NCI-H1694 treated with DMSO at 0.1 percent for 48 hours (cell line): ENCODE measurements at places on chromosomes 1 and 21.

- no peak for DNase-seq
Measured at GRCh38 chr1:225454733-225455132, 26.9 kb upstream of the LBR start.

DNA sequence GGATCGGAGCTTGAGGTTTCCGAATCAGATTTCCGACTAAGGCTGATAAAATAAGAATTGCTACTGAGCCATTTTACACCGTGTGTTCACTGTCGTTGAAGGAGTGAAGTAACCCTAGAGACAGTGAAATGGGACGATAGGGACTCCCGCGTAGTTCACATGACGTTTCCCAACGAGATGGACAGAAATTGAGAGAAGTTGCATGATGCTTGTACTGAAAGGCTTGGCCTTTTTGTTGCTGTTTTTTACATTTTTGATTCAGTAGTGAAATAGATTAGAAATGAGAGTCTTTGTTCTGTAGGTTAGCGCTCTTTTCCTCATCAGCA, 1.2 kb downstream of the KHDRBS1 start:
- DNase-seq = no peak

GRCh38 chr1:218488986-218489385, 143.8 kb downstream of the TGFB2 start:
- no peak for DNase-seq

GRCh38 chr1:20185834-20186782, at the start of the genes PLA2G2C and UBXN10:
Gene PLA2G2C (minus strand): TSS chr1:20186518. CDS start chr1:20177363, 9,155 bp downstream.
Gene UBXN10 (plus strand): TSS chr1:20186096. CDS start chr1:20190562, 4,466 bp downstream.
- DNase-seq = no peak

DNA sequence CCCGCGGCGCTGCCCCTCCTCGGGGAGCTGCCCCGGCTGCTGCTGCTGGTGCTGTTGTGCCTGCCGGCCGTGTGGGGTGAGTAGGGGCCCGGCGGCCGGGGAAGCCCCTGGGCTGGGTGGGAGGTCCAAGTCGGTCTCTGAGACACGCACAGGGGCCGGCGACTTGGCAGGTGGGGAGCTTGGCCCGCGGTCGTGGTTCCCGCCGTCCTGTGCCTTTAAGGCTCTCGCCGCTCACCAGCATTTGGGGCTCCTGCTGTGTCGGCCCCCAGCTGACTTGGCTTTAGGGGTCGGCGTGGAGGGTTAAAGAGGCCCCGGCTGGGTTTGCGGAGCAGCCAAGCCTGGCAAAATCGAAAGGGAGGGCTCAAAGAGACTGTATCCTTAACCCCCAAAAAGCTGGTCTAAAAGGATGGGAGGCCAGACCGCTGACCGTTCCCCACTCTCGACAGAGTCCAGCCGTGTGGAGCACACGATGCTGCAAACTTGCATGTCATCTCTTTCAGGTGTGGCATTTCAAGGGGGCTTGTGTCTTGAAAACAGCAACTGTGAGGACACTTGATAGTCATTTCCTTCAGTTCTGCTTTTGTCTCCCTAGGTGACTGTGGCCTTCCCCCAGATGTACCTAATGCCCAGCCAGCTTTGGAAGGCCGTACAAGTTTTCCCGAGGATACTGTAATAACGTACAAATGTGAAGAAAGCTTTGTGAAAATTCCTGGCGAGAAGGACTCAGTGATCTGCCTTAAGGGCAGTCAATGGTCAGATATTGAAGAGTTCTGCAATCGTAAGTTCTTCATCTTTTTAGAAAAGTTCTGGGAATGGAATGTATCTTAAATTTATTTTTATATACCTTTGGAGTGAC, 540 bp downstream of the CD55 start:
- DNase-seq = no peak
